ENCODE measurements at places on chromosomes 16 and 17. TPM values are rescaled to one million over a fixed set of nuclear protein-coding genes. Genes with fewer than 3 reads are reported as not detected.
A peak's percentile ranks its signal among the peaks of the same experiment; 100 is the strongest.

DNA sequence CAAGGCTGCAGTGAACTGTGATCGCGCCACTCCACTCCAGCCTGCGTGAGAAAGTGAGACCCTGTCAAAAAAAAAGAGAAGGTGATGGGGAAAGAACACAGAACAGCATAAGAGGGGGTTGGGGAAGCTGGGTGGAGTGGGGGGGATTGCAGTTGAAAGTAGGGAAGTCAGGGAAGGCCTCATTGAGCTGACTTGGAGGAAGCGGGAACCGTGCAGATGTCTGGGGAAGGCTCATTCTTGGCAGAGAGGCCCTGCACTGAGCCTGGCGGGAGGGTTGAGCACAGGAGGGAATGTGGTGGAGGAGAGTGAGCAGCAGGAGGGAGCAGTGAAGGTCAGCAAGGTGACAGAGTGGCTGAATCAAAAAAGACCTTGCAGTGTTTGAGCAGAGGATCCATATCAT lies 26.9 kb downstream of the IL4R start:
- no peak for DNase-seq

Gene MYO15A
- 0.84 TPM for total RNA-seq

Gene GPRC5B
- total RNA-seq: 3.8 TPM

- no peak for DNase-seq
These were observed 117.7 kb upstream of the ELAC2 start for GRCh38 chr17:13135506-13135905.

DNA sequence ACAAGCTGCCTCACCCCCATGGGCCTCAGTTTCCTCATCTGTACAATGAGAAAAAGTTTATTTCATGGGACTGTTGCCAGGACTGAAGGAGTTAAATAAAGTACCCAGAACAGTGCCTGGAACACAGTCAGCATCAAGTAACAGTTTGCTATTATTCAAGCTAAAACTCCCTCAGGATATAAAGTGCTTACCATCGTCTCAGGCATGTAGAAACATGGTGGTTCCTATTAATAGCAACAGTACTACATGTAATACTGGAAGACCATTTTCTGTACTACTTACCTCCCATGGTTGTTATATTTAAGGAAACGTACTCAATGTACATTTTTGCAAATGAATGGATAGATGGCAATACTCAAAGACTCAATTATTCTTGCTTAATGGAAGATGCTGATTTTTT lies 93.4 kb downstream of the NCOR1 start:
- DNase-seq: no peak

DNA sequence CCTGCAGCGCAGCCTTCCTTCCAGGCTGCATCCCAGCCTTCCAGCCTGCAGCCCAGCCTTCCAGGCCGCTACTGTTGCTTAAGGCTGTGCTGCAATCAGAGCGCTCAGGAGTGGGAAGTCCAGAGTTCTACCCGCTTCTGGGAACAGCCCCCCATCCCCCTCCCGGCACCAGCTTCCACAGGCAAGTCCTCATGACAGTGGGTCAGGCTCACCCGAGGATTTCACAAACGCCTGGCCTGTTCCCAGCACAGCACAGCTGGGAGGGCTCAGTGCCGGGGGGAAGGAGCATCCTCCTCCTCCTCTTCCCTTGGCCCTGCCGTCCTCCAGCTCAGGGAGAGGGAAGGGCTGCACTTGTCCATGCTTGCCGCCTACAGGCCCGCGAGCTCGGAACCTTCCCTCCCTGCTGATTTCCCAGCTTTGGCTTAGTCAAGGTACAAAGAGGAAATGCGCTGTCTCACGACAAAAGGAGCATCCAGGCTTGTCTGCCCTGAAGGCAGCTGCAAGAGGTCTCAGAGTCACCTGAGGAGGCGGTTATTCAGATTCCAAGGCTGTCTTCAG lies 8.3 kb downstream of the SOCS3 start:
- DNase-seq: peak; percentile 58

DNA sequence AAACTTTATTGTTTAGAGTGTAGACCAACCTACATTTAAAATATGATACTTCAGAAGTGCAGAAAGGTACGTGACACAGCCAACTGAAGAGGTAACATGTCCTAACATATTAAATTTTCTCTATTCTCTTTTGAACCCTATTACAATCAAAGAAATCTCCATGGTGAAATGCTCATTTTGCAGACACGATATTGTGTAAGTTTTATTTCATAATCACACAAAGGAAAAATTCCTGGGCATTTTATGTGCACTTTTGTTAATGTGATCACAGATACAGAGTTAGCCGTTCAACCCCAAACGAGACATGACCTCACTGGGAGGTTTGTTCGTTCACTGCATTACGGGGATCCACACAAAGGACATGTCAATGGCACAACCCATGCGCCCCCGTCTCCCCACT lies 21.8 kb downstream of the KCNJ16 start:
- no peak for DNase-seq

- no peak for DNase-seq
These were observed 128.5 kb upstream of the GSE1 start for GRCh38 chr16:85484347-85485300.

DNA sequence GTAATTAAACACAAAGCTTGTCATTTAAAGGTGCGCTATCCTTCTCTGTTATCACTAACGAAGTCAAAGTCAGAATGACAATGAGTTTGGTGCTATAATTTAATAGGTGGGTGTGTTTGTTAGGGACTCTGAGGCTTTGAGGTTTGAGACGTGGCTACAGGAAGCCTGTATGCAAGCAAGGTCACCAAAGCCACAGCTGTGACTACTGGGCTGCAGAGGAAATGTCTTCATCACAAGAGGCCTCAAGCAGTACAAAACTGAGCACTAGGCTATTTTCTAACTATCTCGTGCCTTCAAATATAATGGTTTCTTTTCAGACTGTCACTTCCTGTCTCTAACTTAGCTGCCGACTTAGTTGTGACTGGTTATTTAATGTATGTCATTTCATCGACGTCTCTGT lies 141.2 kb downstream of the AATF start:
- no peak for DNase-seq

GRCh38 chr17:3575511-3575910 lies 17.9 kb upstream of the TRPV3 start:
- no peak for DNase-seq

Gene CACNG4
- 0.09 TPM for total RNA-seq

GRCh38 chr17:72631568-72631948 lies 460.9 kb downstream of the SLC39A11 start:
- DNase-seq: no peak

- no peak for DNase-seq
These were observed 1373.3 kb upstream of the GOT2 start for GRCh38 chr16:60107437-60107836.

DNA sequence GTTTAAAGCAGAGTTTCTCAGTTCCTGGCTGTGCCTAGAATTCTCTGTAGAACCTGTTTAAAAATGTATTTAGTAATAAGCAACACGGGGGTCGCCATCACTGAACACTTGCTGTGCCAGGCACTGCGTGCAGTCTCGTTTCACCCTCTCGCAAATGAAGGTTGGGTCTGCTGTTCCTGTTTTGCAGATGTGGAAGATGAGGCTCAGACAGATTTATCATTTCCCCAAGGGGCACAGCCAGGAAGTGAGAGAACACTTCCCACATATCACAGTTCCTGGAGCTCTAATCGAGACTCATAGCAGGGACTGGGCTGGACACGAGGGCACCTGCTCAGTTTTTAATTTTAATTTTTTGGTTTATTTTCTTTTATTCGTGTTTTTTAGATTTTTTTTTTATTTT lies 122.7 kb downstream of the ABCC6 start:
- DNase-seq: no peak

Gene OMG
- 0.05 TPM for total RNA-seq

Gene HP
- 13,922 TPM for total RNA-seq

DNA sequence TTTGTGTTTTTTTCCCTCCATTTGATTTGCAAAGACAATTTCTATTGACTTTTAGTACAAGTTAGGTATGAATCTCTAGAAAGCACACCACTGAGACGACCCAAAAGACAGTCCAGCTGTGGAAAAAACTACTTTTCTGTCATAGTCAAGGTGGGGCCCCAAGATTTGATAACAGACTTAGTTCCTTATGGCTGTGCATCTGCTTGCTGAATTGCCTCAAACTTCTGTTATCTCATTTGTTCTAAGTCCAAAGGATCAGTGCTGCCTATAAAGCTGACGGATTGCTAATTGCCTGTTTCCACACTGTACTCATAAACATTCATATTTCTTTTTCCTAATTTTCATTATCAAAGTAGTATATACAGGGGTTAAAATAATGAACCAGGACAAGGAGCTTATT lies 180.8 kb downstream of the SPECC1 start:
- DNase-seq: no peak

Gene ABCA3
- 1.1 TPM for total RNA-seq

Gene HNF1B
- total RNA-seq: 1.6 TPM

GRCh38 chr17:37770631-37771518 lies 26.0 kb upstream of the HNF1B start:
- DNase-seq: peak; percentile 77

DNA sequence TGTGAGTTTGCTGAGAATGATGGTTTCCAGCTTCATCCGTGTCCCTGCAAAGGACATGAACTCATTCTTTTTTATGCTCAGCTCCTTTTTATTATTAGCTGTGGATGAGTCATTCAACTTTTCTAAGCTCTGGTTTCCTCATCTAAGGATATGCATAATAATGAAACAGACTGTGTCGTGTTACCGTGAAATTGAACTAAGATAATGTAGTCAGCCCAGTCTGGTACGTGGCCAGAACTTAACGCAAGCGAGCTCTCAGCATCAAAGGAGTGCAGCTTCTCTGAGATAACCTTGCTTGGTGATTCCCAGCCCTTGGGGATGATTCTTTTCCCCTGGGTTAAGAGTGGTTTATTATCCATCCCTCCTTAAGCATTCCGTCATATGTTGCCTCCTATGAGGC lies 454.3 kb upstream of the EEF2KMT start:
- DNase-seq: no peak

- no peak for DNase-seq
These were observed 34.0 kb downstream of the TIMM22 start for GRCh38 chr17:1030684-1031532.

DNA sequence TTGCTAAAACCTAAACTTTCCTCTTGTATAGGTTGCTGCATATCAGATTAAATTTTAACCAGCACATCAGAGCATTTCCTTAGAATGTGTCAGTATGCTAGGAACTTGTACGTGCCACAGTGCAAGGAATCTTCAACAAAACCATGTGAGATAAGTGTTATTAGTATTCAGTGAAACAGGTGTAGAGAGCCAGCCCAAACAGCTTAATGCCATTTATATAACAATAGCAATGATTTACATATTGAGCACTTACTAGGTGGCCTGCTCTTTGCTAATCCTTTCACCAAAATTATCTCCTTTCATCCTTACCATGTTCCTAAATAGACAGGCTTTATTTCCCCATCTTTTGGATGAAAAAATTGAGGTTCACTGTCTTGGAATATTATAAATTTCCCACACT lies 485.7 kb downstream of the HS3ST4 start:
- no peak for DNase-seq

DNA sequence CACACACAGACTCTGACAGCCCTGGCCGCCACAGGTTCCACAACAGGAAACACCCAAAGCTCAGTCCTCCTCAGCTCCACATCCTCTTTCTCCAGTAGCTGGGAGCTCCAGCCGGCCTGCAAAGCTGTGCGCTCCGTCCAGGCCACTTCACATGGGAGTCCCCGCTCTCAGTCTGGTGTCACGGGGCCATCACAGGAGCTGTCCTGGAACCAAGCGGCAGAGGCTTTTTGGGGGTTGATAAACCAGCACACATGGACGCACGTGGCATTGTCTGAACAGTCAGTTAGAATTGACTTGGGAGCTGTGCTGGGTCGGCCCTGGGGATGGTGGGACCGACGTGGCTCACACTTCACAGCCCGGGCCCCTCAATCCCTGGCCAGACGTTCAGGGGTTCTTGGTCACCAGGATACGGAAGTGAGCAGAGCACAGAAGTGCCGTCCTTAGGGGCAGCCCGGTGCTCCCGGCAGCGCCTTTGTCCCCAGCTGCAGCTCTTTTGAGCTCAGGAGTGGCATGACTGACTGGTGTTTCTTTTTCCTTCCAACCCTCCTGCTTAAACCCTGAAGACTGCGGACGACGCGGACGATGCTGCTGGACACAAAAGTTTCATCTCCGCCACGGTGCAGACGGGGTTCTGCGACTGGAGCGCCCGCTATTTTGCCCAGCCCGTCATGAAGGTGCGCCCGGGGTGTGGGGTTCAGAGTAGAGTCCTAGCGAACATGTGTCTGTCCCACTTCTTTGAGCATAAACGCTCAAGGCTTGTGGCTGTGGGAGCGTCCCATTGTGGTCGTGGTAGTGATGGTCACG lies 66.6 kb upstream of the CHMP6 start:
- no peak for DNase-seq

DNA sequence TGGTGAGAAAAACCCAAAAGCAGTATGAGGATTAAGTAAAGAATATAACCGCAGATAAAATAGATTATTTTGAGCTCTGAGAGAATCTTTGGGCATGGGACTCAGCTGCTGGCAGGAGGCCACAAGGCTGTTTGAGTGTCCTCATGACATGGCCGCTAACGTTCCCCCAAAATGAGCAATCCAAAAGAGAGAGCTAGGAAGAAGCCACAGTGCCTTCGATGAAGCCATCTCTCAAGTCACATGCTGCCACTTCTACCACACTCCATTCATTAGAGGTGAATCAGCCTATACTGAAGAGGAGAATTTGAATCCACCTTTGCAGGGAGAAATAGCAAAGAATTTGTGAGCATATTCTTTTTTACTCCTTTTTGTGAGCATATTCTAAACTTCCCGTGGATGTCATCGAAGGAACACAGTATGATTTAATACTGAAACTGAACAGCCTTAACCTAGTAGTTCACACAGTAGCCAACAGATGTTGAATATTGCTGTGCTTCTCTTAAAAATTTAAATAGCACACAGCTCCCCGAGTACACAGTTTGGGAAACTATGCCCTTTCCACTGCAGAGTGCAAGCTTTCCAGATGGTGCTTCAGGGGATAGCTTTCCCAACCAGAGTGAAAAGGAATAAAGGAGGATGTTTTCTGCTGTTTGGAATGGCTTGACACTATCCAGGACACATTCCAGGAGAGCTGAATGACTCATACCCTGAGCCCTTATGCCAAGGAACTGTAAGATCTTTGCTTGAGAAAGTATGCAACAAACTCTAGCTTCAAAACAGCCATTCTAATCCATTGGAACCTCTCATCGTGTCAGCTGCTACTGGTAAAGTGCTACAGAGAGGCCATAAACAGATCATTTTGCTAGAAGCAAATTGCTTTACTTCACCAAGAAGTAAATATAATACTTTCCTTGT lies 33.9 kb downstream of the ANKFY1 start:
- DNase-seq: no peak

DNA sequence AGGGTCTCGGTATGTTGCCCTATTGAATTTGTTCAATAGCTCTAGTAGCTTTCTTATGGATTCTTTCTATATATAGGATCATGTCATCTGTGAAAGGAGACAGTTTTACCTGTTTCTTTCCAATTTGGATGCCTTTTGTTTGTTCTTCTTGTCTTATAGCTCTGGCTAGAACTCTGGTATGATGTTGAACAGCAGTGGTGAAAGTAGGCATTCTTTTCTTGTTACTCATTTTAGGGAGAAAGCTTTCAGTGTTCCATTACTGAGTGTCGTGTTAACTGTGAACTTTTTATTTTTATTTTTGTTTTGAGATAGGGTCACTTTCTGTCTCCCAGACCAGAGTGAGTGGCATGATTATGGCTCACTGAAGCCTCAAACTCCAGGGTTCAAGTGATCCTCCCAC lies 21.2 kb downstream of the EFCAB5 start:
- DNase-seq: no peak

GRCh38 chr16:24036614-24037013 lies 200.8 kb downstream of the PRKCB start:
- peak; percentile 39 for DNase-seq

- DNase-seq: no peak
These were observed 26.9 kb upstream of the OSGIN1 start for GRCh38 chr16:83925957-83926725.

All from liver (tissue), 10 donors.